ENCODE measurements at places on chromosomes 4 and X.
A peak's percentile ranks its signal among the peaks of the same experiment; 100 is the strongest.

GRCh38 chr4:80104927-80105326, 31.9 kb upstream of the ANTXR2 start:
- DNase-seq, result no peak

- DNase-seq, result no peak
Measured at GRCh38 chr4:17276776-17277175, 235.1 kb downstream of the QDPR start.

GRCh38 chr4:158824425-158825274, 55.8 kb downstream of the FNIP2 start:
- DNase-seq, result no peak

DNA sequence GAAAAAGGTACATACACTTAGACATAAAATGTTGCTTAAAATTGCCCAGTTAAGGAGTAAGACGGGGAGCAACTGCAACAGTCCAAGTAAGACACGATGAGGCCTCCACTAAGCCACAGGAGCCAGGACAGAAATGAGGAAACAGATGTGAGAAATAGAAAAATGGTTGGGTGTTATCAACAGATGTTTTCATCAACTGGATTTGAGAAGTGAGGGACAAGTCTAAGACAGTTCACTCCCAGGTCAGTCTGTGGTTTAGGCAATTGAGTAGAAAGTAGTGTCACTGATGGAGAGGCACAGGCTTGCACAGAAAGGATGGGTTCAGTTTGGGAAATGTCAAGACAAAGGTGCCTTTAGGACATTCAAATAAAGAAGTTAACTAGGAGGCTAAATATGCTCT, 23.5 kb upstream of the PHF8 start:
- DNase-seq, result no peak

- no peak for DNase-seq
Measured at GRCh38 chr4:110135523-110135922, 62.9 kb downstream of the ELOVL6 start.

DNA sequence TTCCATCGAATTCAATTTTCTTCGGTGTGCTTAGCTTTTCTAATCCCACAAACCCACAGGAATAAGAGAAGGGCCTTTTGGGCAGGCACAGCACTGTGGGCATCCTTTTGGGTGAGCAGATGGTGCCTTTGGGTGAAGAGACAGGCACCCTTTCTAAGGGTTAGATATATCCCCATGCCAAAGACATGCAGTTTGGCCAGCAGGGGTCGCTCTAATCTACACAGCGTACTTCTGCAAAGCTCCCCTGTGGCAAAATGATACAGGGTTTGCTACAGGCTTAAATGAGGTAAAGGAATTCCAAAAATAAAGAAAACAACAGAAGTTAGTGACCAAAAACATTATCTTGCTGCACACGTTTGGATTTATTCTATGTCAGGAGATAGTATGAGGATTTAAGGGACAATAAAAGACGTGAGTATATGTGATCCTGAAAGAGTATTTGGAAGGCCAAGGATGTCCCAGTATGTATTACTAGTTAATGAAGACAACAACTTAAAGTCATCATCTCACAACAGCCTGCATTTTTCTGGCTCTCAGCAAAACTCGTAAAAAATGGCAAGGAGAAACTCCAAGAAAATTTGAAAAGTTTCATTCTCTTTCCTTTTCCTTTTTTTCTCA, 49.5 kb downstream of the PHEX start:
- DNase-seq, result peak; percentile 8

GRCh38 chr4:75289914-75290582, 224.2 kb downstream of the RCHY1 start:
- no peak for DNase-seq

DNA sequence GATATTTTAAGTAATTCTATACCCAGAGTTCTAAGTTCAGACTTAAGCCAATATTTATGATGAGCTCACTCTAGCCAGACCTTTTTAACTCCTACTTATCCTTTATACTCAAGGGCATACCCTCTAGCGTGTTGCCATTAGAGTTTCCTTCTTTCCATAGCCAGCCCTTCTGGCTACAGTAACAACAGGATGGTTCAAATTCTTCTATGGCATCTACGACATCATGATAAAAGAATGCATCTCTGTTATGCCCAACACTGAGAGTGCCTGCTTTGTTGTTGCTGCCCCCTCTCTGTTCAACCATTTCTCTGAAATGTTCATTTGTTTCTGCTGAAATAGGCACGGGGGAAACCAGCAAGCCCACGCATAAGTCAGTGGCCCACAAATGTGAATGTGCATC, 104.5 kb downstream of the UBE2NL start:
- DNase-seq, result no peak

DNA sequence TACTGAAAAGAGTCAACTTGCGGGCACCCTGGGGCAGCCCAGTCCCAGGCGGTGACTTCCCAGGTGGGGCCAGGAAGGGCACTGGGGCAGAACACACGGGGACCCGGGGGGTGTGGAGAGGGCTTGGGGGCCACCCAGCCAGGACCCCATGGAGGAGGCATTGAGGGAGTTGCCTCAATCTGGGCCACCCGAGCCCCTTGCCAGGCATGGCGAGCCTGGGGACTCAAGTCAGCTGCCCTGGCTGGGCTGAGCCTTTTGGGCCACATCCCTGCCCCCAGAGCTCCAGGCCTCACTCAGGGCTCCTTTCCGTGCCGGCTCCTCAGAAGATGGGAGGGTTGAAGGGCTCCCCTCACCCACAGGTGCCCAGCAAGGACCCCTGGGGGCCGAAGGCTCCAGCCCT, 6.6 kb upstream of the CPLX1 start:
- no peak for DNase-seq

GRCh38 chrX:65781845-65782244, 114.4 kb downstream of the MSN start:
- DNase-seq, result no peak

- no peak for DNase-seq
Measured at GRCh38 chr4:153269218-153269990, 65.2 kb downstream of the TRIM2 start.

DNA sequence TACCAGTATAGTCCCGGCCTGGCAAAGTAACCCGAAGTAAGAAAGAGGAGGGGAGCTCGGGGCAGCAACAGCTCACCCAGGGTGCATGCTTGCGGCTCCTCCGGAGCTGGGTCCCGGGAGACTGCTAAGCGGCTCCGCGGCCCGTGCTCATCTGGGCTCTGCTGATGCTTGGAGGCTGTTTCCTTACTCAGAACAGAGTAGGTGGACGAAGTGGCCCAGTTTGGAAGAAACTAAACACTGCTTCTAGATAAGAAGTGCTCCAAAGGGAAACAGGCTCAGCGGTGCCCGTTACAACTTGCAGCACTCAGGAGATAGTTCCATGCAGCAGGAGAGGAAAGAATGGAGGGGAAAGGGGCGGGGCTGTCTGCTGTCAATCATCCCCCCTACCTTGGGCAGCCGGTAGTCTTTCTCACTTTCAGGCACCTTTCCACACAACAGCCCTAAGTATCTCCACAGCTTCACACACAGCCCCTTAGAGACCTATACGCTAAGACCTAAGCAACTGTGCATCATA, at the start of gene COL4A6:
TSS of gene COL4A6 (minus strand) at position 313 of the 514 bp plus-strand sequence. CDS start at position 87, 226 bp downstream.
- DNase-seq, result no peak

GRCh38 chrX:130091980-130092522, 18.2 kb downstream of the ELF4 start:
- DNase-seq, result peak; percentile 66

- DNase-seq, result no peak
Measured at GRCh38 chr4:146763560-146763959, 124.9 kb downstream of the POU4F2 start.

DNA sequence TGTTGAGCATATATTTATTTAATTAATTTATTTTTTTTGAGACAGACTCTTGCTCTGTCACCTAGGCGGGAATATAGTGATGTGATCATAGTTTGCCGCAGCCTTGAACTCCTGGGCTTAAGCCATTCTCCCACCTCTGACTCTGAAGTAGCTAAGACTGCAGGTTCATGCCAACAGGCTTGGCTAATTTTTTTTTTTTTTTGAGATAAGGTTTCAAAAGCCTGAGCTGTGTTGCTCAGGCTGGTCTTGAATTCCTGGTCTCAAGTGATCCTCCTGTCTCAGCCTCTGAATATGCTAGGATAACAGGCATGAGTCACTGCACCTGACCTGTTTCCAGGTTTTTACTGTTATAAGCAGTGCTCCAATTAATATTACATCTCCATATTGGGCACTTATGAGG, 4.8 kb downstream of the ADD1 start:
- no peak for DNase-seq

GRCh38 chr4:40502934-40503333, 126.7 kb downstream of the RBM47 start:
- no peak for DNase-seq

GRCh38 chr4:134126955-134127354, 74.6 kb downstream of the PABPC4L start:
- no peak for DNase-seq

DNA sequence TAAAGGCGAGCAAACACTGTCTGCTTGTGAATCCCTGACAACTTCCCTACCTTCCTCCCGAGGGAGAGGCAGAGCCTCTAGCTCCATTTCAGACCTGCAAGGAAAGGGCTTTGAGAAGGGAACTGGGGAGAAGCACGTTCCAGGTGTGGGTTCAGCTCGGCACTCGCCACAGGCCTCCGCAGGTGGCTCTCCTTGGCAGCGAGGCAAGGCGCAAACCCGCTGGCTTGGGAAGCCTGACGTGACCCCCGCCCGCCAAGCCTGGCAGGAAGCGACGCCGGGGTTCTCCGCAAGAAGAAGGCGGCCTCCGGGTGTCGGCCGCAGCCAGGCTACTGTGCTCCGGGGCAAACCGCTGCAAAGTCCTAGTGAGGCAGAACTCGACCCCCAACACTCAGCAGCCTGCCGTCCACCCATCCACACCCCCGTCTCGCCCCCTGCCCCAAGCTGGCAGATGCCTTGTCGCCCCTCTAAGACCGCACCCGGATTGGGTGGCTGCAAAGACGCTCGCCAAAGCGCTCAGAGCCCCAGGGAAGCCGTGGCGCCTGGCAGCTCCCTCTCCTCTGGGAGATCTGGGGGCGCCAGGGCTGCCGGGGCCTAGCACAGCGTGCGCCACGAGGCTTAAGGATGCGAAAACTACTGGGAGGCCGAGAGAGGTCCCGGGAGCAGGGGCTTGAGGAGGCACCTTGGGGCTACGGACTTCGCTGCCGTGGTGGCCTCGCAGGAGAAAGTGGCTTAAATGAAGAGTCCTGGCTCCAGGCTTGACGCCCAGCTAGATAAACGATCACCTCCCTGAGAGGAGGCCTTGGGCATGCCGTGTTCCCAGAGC, 21.8 kb downstream of the NKX3-2 start:
- no peak for DNase-seq

GRCh38 chrX:106168107-106168506, at the start of gene PWWP3B:
Gene PWWP3B (plus strand): TSS chrX:106168305. CDS start chrX:106205433, 37,128 bp downstream.
- DNase-seq, result no peak

DNA sequence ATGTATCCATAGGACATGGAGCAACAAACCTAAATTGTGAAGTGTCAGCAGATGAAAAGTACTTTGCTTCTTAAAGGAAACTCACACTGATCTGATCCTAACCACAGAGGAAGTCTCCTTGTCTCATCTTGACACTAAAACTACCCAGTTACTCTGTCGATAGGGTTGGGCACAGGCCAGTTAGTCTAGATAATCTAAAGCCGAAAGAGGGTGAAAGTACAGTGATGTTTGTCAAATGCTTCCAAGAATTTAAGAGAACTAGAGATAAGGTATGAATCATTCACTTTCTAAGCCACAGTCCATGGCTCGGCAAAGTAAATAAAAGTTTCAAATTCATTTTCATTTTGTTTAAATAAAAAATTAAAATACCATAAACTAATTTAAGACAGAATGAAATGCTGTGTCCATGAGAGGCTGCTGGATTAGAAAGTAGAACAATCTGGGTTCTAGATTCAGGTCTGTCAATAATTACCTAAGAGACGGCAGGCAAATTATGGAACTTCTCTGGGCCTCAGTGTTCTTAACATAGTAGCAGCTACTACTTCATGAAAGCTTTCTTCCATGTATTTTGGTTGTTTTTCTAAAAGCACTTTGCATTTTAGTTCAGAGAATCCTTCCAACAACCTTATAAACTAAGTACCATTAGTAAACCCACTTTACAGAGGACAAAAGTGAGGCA, 176.7 kb downstream of the LDB2 start:
- no peak for DNase-seq

- DNase-seq, result no peak
Measured at GRCh38 chrX:129791961-129792570, 12.3 kb downstream of the SASH3 start.

DNA sequence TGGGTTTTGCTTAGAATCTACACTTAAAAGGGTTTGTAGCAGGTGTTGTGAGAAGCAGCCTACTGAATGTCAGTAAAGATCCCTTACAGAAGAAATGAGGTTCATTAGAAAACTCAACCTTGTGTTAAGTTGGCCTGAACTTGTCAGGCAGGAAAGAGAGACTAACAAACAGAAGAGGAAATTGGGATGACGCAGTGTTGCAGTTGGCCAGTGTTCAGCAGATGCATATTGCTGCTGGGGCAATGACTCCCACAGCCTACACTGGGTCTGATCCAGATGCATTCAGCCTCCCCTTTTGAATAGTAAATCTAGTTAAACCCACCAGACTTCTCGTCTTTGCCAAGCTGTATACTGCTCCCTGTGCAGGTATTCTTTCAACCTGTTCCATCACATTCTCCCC, 409.4 kb downstream of the UBE2NL start:
- DNase-seq, result no peak

- DNase-seq, result no peak
Measured at GRCh38 chrX:45743081-45743533, 542.4 kb upstream of the DIPK2B start.

GRCh38 chrX:68669094-68669860, 21.8 kb downstream of the STARD8 start:
- no peak for DNase-seq

DNA sequence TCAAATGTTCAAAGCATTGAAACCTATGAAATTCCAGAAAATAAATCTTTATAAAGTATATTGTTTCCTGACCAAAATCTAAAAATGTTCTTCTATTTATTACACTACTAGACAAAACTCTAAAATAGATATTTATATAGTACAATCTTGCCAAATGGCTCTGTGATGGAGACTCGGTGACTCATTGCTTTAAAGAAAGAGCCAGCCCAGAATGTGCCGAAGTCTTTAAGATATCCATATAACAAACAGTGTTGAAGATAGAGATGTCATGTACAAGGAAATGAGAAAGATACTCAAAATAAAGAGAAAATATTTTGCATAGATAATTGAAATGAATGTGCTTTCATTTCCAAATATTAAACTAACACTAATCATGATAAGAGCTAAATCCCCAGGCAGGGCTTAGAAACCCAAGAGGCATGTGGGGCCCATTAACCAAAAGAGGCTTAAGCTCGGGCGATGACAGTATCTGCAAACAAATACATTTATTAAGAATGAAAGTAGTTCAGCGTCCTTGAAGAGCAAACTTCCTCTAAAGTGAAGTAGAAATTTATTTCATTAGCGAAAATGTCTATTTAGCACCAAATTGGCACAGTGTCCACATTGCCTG, 102.1 kb upstream of the FAM9B start:
- DNase-seq, result no peak

- no peak for DNase-seq
Measured at GRCh38 chrX:43500996-43501694, 155.0 kb upstream of the MAOA start.

- DNase-seq, result no peak
Measured at GRCh38 chrX:132565273-132565672, 76.4 kb upstream of the MBNL3 start.

DNA sequence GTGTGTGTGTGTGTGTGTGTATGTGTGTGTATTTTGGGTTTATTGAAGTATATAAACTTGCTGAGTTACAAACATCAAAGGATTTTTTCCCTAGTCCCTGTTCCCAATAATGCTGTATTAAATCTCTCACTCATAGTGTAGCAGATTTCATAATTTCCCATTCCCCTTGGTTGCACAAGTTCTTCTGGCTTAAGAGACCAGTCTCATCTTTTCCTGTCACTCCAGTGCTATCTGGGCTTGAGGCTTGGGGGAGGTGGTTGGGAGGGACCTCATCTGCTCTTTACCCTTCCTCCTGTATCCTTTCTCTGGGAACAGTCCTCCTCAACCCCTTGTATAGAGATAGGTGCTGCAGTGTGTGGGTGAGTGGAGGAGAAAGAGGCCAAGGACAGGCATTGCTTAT, 285.4 kb upstream of the BOD1L1 start:
- no peak for DNase-seq
